Omental fat pad (tissue), 4 donors: ENCODE measurements at places on chromosomes 5 and 9.

- no peak for DNase-seq
Measured at GRCh38 chr5:124669956-124670721, 76.3 kb downstream of the ZNF608 start.

- no peak for DNase-seq
Measured at GRCh38 chr9:79164406-79164805, 407.4 kb upstream of the TLE4 start.

GRCh38 chr9:18608371-18608770, 134.4 kb downstream of the ADAMTSL1 start:
- no peak for DNase-seq

DNA sequence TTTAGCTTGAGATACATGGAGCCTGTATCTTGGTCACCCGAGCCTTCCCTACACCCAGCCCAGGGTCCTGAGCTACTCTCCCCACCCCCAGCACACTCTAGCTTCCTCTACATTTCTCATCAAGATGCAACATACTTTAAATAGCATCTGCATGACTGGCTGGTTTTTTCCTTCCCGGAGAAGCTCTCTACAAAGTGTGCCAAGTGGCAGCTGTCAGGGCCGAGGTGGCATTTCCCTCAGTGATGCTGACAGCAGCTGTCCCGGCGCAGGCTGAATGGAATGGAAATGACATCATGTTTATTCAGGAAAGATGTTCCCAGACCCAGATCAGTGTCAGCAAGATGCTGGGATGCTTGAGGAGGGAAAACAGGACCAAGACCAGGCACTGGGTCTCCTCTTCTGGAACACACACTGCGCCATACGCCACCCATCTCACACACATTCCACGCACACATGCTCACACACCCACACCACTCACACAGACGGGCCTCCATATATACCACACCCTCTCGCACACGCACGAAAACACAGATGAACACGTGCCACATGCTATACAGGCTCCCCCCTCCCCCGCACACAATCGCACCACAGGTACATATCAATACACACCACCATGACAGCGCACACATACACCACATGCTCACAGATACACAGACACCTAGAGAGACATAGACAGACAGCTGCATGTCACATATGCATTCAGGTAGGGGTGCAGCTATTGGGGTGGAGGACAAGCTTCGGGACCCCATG, 67.8 kb downstream of the LHX2 start:
- no peak for DNase-seq

DNA sequence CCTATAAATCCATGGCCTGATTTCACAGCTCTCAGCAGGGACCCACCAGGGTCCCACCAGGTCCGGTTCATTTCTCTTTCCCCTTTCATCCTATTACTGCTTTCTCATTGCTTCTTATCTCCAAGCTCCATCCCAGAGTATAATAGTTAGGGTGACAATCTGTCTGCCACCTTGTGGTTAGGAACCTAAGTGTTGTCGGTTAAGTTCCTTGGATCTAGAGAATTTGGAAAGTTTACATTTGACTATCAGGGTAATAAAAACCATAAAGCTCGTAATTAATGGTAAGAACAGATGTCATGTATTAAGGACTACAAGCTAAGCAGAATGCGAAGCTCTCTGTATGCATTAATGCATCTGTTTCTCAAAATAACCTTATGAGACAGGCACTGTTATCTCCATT, 259.1 kb downstream of the SH3GL2 start:
- no peak for DNase-seq

DNA sequence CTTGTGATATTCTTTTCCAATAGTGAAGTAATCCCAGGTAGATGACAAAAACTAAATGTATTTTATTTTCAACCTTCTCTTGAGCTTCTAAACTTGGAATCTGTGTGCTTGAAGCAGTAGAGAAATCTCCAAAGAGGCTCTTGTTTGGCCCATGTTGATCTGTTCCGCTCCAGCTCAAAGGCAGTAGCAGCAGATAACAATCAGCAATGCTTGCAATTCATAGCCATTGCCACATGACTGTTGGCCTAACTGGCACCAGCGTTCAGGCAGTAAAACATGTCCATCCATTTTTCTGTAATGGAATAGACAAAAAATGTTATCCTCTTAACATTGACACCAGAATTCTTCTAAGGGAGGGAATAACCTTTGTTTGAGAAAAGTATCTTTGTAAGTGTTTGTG, 270.7 kb upstream of the MSX2 start:
- DNase-seq, result no peak

GRCh38 chr5:159504106-159504856, 174.0 kb upstream of the IL12B start:
- no peak for DNase-seq

DNA sequence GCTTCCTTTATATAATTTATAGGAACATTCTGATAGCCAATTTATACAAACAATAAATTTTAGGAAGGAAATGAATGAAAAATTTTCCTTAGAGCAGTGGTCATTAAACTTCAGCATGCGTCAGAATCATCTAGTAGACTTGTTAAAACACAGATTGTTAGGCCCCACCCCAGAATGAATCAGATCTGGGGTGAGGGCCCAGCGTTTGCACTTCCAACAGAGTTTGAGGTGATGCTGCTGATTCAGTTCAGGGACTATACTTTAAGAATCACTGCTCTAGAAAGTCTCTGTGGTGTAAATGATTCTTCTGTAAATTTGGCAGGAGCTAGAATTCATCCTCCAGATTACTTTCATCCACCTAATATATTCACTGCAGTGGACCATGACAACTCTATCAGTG, 80.4 kb downstream of the SLC12A2 start:
- no peak for DNase-seq

DNA sequence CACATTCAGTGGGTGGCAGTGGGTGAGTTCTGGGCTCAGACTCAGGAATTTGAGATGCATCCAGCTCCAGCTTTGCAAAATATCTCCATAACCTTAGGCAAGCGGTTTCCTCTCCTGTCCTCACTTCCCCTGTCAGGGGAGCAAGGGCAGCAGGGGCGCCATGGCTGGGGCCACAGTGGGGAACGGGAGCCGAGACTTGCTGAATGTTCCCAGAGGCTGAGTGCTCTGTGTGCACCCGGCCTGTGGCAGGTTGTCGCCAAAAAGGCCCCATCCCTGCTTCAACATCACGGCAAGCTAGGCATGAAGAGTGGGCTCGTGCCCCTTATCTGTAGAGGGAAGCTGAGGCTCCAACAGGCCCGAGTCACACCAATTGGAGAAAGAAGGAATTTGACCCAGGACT, 268.8 kb downstream of the NSG2 start:
- DNase-seq, result no peak

DNA sequence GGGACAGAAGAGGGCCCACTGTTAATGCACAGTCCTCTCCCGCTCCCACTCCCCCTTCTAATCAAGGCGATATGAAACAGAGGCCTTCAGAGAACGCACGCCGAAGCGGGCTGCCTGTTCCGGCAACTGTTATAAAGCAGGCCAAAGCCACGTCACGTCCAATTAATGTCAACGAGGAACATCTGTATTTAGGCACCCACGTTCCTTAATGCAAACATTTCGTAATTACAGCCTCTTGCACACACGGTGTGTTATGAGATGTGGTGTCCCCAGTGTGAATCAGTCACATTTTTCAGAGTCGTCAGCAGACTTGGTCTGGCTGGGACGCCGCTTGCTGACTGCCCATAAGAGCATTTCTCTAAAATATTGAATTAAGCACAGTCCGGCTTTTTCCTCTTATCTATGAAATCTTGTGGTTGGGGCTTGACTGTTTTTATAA, 339.0 kb downstream of the NSG2 start:
- no peak for DNase-seq

DNA sequence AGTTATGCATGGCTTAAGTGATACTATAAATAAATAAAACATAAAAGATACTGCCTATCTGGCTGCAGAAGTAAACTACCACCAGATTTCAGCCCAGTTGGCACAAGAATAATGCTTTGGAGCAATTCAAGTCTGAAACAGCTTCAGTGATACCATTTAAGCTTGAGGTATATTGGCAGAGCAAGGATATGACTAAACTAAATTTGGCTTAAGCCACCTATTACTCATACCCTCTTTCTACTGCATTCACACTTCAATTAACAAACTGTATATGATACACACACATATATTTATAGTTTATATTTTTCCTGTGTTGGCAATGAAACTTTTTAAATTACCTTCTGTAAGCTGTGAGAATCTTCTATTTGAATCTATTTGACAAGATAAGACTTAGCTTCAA, 431.9 kb downstream of the ANXA1 start:
- no peak for DNase-seq

GRCh38 chr5:137561608-137562007, 62.5 kb upstream of the SPOCK1 start:
- DNase-seq, result no peak

- peak; percentile 54 for DNase-seq
Measured at GRCh38 chr9:94166976-94167346, 82.7 kb downstream of the PTPDC1 start.

- DNase-seq, result no peak
Measured at GRCh38 chr5:171311322-171312077, 2.5 kb downstream of the TLX3 start.

DNA sequence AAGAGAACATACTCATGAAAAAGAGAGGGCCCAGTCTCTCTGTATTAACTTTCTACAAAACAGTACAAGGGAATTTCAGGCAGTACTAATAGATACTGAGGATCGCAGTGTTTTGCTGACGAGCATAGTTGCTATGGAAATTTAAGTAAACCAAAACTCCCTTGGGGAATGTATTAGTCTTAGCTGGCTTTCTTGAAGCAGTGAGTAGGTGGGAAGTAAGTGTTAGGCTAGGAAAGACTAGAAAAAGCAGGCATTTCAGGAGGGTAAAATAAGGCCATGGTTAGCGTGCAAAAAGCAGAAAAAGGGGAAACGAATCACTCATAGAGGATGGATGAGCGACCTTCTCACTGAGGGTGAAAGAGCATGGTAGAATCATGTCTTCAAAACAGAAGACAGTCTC, 84.3 kb upstream of the ACTBL2 start:
- DNase-seq, result no peak

DNA sequence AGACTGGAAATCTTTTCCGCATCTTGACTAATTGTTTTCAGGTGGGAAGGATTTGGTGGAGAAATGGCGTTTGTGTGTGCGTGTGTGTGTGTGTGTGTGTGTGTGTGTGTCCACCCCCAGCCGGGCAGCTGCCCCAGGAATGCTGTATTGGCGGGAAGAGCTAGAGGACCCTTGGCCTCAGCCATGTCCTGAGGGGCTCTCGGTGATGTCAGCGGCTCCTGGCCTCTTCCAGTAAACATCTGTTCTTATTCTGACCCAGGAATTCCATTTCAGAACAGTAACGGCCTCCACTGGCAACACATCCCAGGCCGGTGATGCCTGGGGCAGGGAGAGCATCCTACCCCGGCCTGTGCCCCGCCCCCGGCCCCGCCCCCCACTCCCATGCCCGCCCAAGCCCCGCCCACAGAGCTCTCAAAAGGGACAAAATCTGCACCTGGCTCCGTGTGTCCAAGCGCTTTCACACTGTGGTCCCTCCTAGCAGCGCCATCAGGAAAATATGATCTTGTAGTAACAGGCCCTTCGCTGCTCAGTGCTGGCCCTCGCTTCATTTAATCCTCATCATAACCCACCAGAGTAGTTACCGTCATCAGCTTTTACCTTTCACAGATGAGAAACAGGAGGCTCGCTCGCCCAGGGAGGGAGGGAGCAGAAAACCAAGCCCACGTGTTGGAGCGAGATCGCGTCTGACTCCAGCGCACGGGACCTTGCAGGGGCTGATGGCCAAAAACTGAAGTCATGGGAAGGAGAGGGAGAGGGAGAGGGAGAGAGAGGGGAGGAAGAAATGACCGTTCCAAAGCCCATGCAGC, 18.9 kb downstream of the ADAMTS2 start:
- no peak for DNase-seq

GRCh38 chr5:867300-867870, 16.6 kb upstream of the ZDHHC11 start:
- no peak for DNase-seq

DNA sequence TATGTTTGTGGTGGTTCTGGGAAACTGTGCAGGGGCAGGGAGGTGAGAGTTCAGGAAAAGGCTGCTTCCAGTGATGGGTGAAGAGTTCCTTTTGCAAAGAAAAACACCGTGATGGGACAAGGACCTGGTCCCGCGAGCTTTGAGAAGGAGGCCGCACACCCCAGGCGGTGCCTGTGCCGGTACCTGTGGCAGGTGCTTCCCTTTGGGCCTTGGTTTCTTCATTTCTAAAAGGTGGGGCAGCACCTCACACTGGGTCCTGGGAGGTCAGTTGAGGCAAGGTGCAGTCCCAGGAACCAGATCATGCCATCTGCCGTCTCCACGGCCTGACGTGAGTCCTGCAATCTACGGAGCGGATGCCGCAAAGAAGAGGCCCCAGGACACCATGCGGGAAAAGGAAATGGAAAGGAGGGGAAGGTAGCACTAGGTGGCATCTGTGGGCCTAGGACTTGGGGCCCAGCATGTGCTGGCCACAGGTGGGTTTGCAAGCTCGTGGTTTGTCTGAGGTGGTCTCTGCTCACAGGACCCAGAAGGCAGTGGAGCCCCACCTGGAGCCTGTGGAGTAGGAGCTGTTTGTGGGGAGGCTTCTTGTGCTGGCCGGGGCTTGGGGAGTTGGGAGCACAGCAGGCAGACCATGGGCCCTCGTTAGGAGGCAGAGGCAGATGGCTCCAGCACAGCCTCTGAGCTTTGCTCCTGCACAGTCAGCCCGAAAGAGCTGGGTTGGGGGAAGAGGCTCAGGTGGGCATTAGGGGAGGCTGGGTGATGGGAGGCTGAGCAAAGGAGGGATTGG, 131.6 kb downstream of the CACNA1B start:
- DNase-seq, result no peak

- no peak for DNase-seq
Measured at GRCh38 chr9:133571391-133571890, 36.9 kb downstream of the ADAMTSL2 start.

GRCh38 chr5:51495672-51496071, 112.4 kb downstream of the ISL1 start:
- DNase-seq, result no peak

- no peak for DNase-seq
Measured at GRCh38 chr9:77851882-77852595, 179.6 kb downstream of the GNAQ start.

DNA sequence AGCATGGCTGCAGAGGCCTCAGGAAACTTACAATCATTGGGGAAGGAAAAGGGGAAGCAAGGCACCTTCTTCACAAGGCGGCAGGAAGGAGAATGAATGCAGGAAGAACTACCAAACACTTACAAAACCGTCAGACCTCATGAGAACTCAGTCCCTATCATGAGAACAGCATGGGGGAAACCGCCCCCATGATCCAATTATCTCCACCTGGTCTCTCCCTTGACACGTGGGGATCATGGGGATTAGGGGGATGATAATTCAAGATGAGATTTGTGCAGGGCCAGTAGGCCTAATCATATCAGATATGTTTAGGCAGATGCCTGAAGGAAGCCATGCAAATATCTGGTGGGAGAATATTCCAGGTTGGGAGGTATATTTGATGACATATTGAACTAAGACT, 1176.4 kb upstream of the CDH18 start:
- no peak for DNase-seq

GRCh38 chr9:120360046-120360445, 219.9 kb downstream of the CDK5RAP2 start:
- no peak for DNase-seq

- DNase-seq, result no peak
Measured at GRCh38 chr5:79186021-79186420, 49.9 kb upstream of the JMY start.
